ENCODE measurements at places on chromosomes 6 and 20.

GRCh38 chr6:51562198-51562597 lies 525.2 kb downstream of the PKHD1 start:
- DNase-seq = no peak

GRCh38 chr20:10040070-10040975 lies 5.5 kb downstream of the ANKEF1 start:
- no peak for DNase-seq

DNA sequence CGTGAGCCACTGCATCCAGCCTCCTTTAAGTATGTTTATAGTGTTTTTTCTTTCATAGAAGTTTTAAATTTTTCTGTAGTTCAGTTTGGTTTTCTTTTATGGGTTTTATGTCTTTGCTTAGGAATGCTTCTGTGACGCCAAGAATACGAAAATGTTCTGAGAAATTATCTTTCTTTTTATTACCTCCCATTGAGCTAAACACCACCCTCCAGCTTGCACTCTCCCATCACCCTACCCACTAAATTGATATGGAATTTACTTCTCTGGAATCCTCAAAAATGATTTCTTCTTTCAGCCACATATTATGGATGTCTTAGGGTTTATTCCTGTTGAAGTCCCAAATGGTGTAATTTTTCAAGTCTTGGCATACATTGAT lies 38.1 kb downstream of the JARID2 start:
- no peak for DNase-seq

DNA sequence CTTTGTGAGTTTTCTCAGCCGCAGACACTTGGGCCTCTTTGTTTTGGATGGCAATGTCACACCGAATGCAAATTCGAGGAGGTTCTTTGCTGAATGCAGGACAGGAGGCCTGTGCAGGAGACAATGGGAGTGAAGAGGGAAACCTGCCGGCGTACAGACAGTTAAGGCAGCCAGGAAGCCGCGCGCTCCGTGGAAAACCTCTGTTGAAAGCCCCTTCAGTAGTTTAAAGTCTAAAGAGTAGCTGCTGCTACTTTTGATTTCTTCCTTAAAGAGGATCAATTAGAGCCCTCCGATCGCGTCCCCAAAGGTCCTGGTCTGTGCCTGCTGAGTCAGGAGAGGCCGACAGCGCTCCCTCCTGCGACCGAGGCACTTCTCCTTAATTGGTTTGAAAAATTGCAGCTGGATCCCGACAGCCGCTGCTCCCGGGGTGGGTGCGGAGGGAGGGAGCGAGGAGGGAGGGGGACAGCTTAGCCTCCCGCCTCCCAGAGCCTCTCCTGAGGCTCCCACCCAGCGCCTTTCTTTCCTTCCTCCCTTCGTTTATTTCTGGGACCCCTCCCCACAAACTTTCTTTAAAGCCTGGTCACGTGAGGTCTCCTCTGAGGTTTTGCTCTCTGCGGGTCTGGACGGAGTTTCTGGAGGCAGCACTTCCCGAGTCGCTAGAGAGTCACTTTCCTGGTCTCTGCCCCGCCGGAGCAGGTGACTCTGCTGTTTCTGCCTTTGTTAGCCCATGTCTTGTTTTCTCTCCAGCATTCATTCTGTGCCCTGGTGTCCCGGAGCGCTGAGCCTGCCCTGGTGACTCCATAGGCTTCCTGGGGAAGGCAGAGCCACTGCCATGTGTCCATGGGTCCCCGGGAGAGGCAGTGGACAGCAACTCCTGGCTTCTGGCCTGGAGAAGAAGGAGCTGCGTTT lies 22.3 kb upstream of the RPP40 start:
- no peak for DNase-seq

DNA sequence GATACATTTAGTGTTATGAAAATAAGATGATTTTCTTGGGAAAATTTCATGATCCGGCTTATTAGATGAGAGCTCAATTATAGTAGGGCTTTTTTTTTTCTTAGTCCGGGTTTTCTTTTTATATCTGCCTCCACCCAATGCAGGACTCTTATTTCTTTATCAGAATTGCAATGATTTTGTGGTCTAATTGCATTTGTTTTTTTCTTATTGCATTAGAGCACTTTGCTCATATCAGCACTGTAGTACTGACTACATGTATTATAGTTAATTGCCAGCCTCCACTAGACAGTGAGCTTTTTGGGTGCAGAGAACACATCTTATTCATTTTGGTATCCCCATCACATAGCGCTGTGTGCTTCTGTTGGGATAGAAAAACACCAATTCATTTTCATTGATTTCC lies 50.0 kb downstream of the FBXO5 start:
- no peak for DNase-seq

DNA sequence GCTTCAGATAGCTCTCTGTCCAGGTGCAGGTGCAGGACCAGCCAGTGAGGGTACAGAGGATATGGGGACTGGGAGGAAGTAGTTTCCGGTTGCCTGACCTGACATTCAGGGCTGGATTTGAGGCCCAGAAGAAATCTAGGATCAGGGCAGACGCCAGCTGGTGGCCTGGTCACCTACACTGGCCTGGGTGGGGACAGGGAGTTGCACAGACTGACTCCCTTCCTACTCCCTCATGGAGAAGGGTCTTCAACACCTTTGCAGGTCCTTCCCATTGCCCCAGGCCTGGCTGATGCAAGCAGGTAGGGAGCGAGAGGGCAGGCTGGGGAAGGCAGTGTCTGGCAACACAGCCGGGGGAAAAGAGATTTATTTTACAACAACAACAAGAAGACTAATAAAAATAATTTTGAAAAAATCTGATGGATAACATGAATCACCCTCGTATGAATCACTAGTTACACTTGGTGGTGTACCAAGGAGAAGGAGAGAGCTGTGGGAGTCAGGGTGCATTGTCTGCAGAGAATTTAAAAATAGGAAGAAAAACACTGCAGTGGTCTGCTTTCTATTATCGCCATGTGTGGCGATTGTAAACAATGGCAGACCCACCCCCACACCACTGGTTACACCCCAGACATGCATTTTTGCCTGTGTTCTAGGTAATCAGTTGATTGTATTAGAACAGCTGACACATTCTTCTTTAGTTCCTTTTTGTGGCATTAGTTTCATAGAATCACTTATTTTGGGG lies 62.3 kb upstream of the SNX9 start:
- DNase-seq = no peak

DNA sequence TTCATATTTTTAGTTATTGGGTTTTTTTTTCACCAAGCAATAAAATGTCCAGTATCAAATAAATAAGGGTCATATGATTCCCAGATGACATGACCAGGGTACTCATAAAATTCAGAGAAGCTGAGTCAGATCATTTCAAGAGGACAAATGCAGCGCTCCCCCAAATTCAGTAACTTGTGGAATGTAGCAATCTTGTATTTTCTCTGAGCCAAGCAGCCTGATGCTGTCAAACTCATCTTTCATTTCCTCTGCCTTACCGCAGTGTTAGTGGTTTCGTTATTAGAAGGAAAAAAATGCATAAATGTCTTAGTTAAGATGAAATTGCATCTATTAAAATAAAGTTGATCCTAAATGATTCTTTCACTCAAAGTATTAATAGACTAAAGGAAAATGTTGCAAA lies 57.8 kb upstream of the EDN1 start:
- DNase-seq = no peak

- DNase-seq = no peak
These were observed 58.8 kb upstream of the TAGAP start for GRCh38 chr6:159103396-159104162.

DNA sequence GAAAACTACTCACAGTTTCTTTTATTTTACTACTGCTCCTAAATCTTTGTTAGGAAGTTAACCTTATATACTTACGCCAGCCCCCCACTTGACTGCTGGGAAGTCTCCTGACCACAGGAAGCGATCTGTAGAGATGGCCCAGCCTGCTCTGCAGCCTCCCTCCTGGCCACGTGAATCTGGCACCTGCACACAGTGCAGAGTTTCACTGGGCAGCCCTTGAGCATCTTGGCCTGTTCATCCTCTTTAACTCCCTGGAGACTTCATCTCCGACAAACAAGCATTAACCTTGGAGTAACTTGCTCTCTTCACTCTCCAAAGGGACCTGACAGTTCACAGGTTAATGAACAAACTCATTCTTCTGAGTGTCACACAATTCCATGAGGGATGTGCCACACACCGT lies 294.1 kb downstream of the BTBD9 start:
- no peak for DNase-seq

DNA sequence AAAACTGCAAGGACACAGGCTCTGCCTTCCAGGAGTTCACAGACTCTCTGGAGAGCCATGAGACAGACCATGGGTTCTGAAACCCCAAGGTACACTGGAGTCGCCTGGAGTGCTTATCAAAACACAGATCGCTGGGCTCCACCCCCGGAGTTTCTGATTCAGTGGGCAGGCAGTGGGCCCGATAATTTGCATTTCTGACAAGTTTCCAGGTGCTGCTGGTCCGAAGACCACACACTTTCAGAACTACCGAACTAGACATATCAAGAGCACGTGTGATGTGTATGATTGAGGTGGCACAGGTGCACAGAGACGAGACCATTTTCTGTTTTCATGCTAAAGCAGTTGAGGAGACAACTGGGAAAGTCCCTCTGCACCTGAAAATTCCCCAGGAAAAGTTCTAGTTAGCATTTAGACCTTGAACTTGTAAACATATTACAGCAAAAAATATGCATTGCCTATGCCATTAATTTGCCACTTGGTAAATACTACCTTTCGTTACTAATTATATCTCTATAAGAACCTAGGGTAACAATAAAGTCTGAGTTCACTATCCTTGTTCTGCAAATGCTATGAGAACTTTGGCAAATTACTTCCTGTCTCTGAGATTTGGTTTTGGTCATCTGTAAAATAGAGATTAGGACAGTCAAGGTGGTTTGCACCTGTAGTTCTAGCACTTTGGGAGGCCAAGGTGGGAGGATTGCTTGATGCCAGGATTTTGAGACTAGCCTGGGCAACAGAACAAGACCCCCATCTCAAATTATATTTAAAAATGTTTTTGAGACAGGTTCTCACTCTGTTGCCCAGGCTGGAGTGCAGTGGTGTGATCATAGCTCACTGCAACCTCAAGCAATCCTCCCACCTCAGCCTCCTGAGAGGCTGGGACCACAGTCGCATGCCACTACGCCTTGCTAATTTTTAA lies 14.3 kb upstream of the PIM1 start:
- no peak for DNase-seq

- no peak for DNase-seq
These were observed 643 bp upstream of the SLC35D3 start for GRCh38 chr6:136921381-136921935.

All from stimulated activated CD4-positive, alpha-beta T cell treated with anti-CD3 and anti-CD28 coated beads, TNF-alpha, amount 100 ng/mL, for 48 hours (primary cell).